ENCODE measurements at places on chromosomes 1 and 21.
A peak's percentile ranks its signal among the peaks of the same experiment; 100 is the strongest.

GRCh38 chr1:61670016-61670415 is 54.9 kb downstream of the TM2D1 start:
- no peak for DNase-seq

DNA sequence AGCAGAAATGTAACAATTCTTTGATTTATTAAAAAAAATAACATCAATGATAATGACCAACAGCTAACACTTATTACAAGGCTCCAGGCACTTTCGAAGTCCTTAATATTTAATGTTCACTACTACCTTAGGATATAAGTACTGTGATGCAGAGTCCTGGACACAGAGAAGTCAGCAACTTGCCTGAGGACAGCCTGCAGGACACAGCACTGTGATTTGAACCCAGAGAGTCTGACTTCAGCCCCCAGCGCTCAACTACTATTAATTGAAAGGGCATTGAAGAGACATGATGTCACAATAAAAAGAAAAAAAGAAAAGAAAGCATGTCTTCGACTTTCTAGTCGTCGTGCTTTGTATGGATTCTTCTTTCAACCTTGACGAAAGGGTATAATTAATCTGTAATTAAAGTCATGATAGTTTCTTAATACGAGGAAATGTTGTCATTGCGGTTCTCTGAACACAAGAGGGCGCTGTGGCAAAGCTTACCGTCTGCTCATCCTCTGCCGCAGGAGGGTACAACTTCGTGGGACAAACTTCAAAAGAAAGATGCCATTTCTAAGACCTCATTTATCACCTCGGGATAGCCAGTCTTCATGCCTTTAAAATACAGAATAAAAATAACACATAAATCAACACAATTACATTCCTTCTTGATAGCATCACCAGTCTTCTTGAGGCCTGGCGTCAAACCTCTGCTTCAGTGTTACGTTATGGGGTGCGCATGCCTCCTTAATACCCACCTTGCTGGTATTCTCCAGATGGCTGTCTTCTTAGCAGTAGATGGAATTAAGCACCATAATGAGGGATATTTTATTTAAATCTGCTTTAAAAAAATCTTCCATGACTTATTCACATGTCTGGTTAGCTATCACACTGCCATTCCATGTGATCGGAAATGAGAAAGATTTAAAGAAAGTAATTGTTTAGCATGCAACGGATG is 240.1 kb downstream of the DISC1 start:
- DNase-seq = peak; percentile 60

GRCh38 chr21:41367301-41367944 is 5.6 kb downstream of the MX2 start:
- no peak for DNase-seq

DNA sequence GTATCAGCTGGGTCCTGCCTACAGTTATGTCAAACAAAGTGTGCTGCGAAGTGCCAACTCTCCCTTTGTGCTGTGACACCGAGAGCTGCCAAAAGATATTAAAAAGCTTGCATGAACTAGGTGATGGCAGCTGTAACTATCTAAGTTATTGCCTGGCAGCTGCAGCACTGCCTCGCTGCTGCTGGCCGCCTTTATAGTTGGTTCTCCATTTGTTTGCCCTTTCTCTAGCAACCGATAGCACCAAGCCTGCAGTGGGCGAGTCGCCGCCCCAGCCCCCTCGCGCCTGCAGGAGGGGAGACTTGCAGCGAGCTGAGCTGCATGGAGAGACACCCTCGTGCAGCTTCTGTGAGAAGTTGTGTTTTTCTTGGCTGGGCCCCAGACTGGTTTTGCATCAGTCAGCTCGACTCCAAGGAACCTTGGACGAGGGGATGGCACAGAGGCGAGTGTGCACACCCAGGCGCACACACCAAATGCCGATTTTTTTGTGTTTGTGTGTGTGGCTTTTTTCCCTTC is 330.6 kb downstream of the RPS6KC1 start:
- no peak for DNase-seq

DNA sequence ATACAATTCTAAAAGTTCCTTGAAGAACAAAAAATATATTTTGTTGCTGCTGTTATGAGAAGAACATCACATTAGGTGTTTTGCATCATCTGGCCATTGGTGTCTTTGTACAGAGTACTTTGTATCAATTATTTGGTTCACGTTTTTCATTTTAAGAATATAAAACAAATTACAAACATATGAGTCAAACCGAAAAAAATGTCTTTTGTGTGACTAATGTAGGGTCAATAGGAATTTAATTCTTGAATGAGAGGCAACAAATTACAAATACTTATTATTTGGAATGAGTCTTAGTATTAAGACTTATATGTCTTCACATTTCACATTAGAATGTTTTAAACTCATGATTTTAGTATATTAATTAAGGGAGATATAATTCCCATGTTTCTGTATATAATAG is 54.8 kb downstream of the NR5A2 start:
- DNase-seq = no peak

Data from stimulated activated effector memory CD8-positive, alpha-beta T cell treated with anti-CD3 and anti-CD28 coated beads, Interleukin-12 subunit alpha, Interleukin-12 subunit beta, amount 100 ng/mL, for 72 hours (primary cell).